ENCODE measurements at places on chromosomes 11 and 22.

DNA sequence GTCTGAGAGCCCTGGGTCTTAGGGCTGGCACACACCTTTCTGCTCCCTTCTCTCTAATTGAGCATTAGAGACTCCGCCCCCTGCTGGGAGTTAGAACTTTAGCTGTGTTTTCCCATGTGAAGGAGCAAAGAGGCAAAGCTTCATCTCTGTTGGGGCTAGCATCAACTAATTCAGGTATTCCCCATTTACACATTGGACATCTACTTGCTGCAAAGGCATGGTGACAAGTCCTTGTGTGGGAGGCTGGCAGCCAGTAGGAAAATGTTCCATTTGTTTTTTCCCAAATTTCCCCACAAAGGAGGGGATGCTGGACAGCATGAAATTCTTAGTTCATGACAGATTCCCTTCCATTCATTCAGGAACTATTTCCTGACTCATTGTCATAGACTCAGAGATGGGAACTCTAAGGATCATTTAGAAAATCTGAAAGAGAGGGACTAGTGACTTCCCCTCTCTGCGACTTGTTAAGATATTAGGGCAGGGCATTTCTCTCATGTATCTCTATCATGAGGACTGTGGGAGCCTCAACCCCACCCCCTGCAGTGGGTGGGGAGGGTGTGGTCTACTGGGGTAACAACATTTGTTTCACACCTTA lies 3.6 kb downstream of the CD44 start:
- DNase-seq = peak; percentile 82

- peak; percentile 37 for DNase-seq
Observed at GRCh38 chr22:46833228-46833627, 70.8 kb downstream of the TBC1D22A start.

- peak; percentile 28 for DNase-seq
Observed at GRCh38 chr11:34501949-34502348, 11.6 kb downstream of the ELF5 start.

- DNase-seq = no peak
Observed at GRCh38 chr11:73203790-73204189, 14.3 kb upstream of the P2RY2 start.

DNA sequence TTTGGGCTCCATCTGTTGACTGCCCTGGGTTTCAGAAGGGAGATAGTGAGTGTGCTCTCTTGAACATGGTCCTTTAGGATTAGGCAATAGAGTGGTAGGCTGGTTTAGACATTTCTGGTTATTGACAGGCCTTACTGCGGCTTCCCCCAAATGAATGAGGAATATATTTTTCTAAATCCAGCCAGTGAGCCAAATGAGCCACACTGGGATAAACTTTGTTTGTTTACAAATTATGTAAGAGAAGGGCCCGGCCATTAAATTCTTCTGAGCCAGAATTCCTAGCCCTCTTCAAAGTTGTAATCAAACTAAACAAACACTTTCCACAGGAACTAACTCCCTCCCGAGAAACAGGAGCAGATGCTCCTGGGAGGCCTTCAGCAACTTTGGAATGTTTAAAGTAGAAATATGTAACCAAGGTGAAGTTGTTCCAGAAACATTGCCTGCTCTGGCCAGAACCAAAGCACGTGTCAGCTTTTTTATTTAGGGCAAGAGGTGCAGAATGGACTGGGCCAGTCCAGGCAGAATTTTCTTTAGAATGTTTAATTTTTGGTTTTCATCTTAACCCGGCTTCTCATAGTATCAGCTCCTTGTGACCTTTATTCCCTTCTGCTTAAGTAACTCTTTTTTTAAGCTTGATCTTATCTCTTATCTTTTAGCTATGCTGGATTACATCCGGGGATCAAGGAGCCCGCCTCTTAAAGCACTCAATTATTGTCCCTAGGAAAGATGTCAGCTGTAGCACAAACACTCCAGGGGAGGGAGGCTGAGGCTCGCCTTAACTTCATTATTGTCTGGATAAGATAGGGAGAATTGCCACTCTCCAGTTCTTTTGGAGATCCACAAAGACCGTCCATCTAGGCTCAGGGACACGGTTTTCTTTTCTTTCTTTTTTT lies 28.7 kb downstream of the ZNRF3 start:
- peak; percentile 62 for DNase-seq

DNA sequence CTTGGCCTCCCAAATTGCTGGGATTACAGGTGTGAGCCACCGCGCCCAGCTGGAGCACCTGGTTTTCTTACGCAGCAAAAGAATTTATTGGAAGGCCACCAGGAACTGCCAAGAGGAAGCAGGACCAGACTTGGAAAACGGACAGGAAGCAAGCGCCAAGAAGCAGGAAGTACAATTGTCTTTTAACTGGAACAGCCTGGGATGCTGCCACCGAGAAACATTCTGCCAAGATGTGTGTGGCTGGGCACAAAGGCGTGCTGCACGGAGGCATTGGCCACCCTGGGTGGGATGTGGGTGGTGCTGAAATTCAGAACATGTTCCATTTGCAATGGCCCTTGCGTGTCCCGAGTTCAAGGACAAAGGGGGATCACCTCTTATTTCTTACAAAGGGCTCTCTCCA lies 15.4 kb downstream of the SLC3A2 start:
- no peak for DNase-seq

DNA sequence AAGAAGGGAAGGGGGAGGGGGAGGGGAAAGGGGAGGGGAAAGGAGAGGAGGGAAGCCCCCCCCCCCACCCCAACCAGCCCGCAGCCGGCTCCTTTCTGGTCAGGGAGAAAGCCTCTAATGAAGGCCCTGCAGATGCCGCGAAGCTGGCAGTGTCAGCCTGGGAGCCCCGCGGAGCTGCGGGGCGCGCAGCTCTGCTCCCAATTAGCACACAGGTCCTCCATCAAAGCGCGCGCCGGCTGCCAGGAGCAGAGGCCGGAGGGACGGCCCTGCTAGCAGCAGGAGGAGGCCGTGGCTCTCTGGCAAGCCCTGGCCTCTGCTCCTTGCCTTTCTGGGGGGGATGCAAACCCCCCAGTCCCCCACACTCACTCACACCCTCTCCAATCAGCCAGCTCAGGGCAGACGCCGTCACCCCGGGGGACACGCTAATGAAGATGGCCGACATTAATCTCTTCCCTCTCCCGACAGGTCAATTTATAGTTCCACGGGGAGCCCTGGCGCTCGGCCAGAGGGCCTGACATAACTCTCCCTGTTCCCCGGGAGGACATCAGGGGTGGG lies 70.5 kb upstream of the TCF20 start:
- DNase-seq = no peak

All from cardiac fibroblast (primary cell).